ENCODE measurements at places on chromosomes 5 and 9.

GRCh38 chr5:95672641-95673040, 10.2 kb downstream of the SPATA9 start:
- DNase-seq, result no peak

DNA sequence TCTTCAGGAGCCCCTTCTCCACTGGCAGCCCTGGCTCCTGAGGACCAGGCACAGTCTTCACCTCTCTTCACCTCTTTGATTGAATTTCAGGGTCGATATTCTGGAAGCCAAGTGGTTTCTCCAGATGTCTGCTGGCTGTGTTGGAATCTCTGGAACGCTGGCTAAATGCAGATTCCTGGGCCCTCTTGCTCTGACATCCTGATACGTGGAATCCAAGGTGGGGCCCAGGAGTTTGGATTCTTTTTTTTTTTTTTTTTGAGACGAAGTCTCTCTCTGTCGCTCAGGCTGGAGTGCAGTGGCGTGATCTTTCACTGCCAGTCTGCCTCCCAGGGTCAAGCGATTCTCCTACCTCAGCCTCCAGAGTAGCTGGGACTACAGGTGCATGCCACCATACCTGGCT, 26.8 kb upstream of the IER5L start:
- no peak for DNase-seq

DNA sequence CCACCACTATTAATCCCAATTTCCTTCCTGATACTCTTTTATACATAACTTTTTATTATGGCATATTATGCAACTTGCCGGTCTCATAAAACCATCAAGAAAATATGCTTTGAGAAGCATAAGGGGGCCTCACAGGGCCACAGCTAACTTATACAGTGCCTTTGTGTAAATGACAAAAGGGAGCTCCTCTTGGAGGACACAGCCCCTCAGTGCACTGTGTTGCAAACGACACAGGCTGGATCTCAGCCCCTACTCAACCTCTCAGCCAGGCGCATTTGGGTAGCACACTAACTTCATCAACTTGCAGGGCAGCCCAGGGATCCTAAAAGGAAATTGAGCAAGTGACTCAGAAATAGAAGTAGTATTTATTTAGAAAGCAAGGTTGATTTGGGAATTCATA, 35.4 kb downstream of the RIGI start:
- DNase-seq, result no peak

GRCh38 chr5:23433534-23434315, 73.7 kb upstream of the PRDM9 start:
- no peak for DNase-seq

DNA sequence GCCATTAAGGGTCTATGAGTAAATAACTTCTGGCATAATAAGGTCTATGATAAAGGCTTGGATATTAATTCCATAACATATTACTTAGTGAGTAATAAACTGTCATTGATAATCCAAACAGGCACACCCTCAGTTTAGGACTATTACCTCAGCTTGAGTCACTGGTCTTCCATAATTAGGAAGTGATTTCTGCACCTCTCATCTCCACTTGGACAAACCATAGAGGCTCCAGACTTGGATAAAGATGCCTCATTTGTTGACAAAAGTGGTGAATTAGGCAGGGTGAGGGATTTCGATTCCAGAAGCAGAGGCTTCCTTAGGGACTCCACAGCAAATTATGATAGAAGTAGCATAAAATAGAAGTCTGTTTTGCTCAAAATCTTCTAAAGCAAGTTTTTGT, 127.5 kb upstream of the MTAP start:
- no peak for DNase-seq

DNA sequence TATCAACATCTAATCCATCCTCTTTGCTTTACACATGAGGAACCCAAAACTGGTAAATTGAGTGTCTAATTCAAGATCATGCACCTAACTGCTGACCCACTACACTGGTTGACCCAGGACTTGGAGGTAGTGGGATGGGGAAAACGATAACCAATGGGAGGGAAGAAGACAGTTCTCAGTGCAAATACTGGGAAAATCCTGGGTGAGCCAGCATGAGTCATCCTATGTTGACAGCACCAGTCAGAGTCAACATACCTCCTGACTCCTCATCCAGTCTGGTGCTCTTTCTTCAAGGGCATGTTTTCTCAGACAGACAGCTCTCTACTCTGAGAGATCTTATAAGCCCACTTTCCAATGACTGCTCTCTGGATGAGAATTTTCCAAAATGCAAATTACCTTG, 232.8 kb upstream of the PTGER4 start:
- DNase-seq, result no peak

DNA sequence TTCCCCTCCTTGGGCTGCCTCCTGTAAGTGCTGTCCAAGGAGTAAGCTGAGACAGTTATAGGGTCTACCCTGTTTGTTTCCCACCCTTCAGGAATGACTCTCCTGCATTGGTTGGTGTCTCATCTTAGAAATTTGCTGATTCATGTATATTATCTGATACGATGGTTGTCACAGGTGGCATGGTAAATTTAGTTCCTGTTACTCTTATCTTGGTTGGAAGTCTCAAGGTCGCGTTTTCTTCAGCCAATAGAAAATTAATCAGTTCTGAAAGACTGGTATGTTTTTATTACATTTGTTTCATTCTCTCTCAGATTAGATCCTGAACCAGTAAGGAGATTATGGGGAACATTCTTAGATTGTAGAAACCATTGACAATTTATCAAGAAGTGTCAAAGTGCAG, 42.7 kb downstream of the SCGB3A1 start:
- no peak for DNase-seq

DNA sequence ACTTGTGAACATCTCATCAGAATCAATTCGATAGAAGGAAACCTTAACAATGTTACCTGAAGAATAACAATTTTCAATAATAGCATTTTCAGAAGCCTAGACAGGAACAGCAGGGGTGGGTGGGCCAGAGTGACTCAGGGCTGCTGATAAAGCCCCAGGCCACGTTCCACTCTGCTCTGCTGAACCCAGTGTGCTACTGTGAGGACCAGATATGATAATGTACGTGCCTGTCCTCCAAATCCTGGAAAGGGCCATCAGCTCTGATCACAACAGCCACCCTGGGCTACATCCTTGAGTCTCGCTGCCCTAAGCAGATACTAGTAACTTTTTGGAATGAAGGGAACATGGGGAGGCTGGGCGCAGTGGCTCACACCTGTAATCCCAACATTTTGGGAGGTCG, 91.3 kb downstream of the PRRT1B start:
- no peak for DNase-seq

DNA sequence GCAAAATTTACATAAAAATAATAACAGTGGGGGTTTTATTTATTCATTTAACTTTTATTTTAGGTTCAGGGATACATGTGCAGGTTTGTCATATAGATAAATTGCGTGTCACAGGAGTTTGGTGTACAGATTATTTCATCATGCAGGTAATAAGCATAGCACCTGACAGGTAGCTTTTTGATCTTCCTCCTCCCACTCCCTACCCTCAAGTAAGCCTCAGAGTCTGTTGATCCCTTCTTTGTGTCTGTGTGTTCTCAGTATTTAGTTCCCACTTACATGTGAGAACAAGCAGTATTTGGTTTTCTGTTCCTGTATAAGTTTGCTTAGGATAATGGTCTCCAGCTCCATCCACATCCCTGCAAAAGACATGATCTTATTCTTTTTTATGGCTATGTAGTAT, 240.3 kb downstream of the KIAA0825 start:
- DNase-seq, result no peak

DNA sequence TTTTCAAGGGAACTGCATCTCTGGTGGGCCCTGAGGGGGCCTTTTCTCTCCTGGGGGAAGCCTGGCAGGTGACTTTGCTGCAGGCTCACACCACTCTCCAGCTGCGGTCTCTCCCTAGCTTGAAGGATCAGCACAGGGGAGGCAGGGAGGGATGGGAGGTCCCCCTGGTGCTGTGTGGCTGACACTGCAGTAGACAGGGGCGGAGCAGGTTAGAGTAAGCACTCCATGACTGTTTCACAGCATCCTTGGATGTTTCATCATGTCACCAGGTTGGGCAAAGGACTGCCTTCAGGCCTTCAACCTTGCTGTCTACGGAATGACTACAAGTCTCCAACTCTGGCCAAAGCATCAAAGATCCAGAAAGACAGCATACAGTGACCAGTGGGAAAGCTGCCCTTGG, 470.7 kb downstream of the CDK5RAP2 start:
- no peak for DNase-seq

GRCh38 chr9:97366889-97367288, 45.0 kb upstream of the TDRD7 start:
- DNase-seq, result no peak

DNA sequence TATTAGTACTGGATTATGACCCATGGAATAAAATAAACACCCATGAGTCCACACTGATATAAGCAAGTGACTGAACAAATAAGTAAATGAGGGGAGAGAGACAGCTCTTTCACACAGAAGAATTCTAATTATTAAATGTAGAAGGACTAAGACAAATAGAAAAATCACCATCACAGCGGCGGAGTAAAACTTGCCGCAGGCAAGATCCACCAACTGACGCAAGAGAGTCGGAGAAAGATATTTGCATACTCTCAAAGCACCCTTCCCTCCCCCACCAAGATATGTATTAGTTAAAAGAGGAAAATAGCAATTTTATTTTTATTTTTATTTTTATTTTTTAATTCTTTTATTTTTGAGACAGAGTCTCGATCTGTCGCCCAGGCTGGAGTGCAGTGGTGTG, 14.6 kb upstream of the N4BP3 start:
- DNase-seq, result no peak

DNA sequence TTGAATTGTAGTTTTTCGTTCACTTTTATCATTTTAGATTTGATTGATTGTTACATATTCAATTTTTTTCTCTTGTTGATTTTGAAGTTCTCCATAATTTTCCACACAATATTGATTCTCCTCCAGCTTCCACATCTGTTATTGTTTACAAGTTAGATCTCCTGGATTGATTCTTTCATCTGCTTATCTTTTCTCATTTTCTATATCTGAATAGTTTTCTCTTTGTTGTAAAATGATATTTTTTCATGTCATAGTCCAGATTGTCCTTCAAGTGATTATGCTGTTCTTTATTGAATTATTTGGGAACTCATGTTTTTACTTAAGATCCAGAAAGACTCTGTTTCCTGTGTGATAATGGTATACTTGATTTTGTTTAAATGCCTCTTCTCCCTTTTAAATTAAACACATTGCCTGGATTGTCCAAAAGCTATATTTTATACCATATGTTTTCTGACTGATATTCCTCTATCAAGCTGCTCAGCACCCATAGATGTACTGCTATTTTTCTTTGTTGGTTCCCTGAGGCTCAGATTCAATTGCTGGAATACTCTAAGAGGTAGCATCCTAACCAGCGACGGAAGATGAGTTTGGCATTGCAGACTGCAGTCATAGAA, 206.6 kb upstream of the PRR16 start:
- DNase-seq, result no peak

DNA sequence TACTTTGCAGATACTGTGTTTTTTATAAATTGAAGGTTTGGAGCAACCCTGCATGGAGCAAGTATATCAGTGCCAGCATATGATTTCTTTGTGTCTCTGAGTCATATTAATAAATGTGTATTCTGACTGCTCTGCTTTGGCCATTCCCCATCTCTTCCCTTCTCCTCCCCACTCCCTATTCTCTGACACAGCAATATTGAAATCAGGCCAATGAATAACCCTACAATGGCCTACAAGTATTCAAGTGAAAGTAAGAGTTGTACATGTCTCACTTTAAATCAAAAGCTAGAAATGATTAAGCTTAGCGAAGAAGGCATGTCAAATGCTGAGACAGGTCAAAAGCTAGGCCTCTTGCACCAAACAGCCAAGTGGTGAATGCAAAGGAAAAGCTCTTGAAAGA, 82.2 kb upstream of the TLX3 start:
- no peak for DNase-seq

DNA sequence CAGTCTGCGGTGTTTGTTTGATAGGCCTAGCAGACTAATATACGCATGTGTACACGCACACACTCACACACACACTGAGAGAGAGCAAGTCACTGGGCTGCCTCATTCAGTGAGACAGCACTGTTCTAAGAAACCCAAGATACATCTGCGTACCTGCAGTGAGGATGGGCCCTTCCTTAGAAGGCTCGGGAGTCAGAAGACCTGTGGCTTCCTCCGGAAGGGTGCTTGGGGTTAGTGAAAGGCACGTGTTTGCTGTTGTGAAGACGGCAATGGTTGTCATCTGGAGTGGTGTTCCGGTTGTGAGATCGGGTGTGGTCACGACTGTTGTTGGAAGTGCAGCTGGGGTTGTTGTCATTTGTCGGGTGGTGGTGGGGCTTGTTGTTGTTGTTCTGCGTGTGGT, 11.7 kb downstream of the TIMD4 start:
- no peak for DNase-seq

GRCh38 chr9:38639577-38639940, 19.2 kb upstream of the ANKRD18A start:
- DNase-seq, result no peak

DNA sequence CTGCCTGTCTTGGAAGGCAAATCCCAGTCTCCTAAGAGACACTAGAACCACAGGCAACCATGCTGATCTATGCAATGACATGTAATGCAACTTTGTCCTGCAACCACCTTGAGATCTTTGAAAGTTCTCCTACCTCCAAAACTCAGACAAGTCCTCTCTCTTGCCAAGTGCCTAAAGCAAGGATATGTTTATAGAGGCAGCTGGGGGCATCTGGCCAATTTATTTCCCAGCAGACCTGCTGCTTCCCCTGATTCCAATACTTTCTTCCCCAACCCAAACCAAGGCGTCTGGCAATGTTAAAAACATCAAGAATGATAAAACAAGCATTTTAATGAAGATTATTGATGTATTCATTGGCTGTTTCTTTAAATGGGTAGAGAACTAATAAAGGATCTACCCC, 138.4 kb downstream of the DOCK8 start:
- DNase-seq, result no peak

- no peak for DNase-seq
These were observed 69.4 kb upstream of the ADAMTSL1 start for GRCh38 chr9:18404434-18405029.

DNA sequence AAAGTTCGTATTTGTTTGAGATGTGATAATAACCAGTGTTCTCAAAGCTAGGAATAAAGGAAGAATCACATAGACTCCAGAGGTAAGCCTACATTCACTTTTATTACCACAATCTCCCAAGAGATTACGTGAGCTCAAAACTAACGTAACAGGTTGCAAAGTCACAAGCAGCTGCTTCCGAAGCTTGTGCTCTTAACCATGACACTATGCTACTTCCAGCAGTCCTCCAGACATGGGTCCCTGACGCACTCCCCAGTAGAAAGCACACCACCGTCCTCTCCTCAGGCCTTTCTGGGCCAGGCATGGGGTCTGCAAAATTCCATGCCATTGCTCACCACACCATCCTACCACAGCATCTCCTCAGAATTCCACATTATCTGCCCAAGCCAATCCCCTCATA, 84.6 kb downstream of the PAX5 start:
- no peak for DNase-seq

- DNase-seq, result peak; percentile 46
These were observed 802 bp downstream of the SPIN1 start for GRCh38 chr9:88388886-88389605.
